Activated CD4-positive, CD25-positive, alpha-beta regulatory T cell treated with anti-CD3 and anti-CD28 coated beads, Interleukin-2, amount 50 U/mL, for 72 hours (primary cell): ENCODE measurements at places on chromosomes 1 and 21.

DNA sequence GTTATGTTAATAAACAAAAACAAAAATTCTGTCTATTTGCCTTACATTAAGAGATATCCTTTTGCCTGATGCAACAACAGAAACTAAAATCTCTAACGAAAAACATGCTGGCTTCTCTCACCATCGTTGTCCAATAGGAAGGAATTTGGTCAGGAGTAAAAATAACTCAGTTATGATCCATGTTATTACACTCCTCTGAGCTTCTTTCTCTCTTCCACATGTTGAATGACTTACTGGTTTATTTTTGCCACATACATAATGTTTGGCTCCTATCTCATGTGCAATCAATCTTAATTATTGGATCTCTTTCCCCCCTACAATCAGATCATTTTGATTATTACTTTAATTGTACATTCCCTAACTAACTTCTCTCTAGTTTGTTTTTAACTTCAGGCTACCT is 688.4 kb downstream of the USP25 start:
- DNase-seq: no peak

- DNase-seq: no peak
Measured at GRCh38 chr1:193700710-193701355, 514.4 kb upstream of the B3GALT2 start.

DNA sequence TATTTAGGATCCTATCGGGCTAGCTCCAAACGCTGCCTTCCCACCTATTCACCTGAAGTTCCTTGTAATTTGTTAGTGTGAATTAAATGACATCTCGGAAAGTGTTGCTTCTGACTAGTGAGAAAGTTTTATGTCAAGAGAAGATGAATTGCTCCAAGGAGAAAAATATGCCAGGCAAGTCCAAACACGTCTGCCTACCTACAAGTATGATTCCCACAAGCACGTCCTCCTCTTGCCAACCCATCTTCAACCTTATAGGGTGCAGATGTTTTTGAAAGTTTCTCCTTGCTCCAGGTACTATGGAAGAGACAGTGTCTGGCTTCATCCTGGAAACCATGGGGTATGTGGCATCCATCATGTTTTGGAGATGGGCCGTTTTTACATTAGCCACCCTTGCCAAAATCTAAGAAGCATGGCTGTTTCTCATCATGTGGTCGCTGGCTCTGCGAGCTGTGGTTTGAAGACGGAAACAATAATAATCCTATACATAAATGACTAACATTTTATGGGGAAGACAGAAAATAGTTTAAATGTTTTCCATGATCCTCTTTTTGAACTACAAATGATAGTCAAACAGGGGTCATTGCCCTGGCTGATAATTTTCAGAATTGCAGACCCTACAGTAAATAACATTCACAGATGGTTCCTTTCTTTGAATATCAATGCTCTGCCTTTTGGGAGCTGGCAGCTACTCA is 505.8 kb downstream of the SMYD3 start:
- DNase-seq: no peak

GRCh38 chr1:17539118-17539476 is 401 bp upstream of the ARHGEF10L start:
- DNase-seq: no peak

- DNase-seq: no peak
Measured at GRCh38 chr1:228072658-228073043, 9.9 kb upstream of the ARF1 start.

DNA sequence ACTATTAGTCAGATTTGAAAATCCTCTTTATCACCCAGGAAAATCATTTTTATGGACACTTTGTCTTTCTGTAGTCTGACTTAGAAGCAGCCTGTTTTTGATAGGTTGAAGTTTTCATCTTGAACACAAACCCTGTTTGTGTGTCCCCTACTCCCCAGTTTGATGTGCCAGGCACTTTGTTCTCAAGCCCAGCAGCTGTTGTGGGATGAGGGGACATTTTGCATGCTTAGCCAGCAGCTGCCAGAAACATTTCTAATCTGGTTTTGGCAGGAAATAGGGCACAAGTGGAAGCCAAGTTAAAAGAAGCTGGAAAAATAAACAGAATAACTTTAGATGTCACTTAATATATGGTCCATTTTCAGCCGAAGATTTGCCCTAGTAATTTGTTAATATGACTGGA is 29.9 kb downstream of the ACTN2 start:
- DNase-seq: no peak

GRCh38 chr1:74674278-74675048 is 871 bp upstream of the ERICH3 start:
- no peak for DNase-seq

DNA sequence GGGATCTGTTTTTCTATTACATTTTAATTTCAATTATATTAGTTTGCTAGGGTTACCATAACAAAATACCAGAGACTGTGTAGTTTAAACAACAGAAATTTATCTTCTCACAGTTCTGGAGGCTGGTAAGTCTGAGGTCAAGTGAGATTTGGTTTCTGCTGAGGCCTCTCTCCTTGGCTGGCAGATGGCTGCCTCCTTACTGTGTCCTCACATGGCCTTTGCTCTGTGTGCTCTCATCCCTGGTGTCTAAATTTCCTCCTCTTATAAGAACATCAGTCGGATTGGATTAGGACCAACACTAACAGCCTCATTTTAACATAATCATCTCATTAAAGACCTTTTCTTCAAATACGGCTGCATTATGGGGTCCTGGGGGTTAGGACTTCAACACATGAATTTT is 195.2 kb upstream of the CHODL start:
- DNase-seq: no peak

- DNase-seq: no peak
Measured at GRCh38 chr1:216224233-216224632, 199.0 kb downstream of the USH2A start.

DNA sequence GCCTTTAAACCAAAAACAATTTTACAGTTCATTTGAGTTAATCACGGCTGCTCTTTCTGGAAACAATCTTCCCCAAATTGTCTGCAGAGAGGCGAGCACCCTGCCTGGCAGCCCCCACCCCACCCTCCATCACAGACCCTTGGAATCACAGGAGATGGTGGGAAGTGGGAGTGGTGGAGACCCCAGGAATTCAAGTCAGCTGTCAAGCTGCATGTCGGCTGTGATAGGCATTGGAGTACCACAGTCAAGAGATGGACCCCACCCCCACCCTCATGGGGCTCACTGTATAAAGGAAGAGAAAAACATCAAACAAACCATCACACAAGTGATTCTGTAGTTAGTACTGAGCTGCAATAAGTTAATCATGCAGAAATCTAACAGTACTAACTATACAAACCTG is 360.4 kb downstream of the MATN1 start:
- DNase-seq: no peak

DNA sequence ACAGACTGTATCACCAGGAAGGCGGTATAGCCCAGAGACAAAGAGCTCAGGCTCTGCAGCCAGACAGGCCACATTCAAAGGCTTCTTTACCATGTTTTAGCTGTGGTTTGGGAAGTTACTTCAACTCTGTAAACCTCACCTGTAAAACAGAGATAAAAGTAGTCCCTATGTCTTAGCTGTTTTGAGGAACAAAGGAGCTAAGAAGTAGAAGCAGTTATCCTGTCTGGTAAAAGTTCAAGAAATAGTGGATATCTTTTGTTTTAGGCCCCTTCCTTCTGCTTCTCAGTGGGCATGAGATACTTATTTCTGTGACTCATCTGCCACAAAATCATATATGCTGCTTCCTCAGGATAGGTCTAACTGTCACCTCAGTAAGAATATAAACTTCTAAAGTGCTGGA is 6.5 kb downstream of the CD34 start:
- DNase-seq: no peak

- no peak for DNase-seq
Measured at GRCh38 chr1:152084853-152085252, 4.0 kb downstream of the TCHHL1 start.

DNA sequence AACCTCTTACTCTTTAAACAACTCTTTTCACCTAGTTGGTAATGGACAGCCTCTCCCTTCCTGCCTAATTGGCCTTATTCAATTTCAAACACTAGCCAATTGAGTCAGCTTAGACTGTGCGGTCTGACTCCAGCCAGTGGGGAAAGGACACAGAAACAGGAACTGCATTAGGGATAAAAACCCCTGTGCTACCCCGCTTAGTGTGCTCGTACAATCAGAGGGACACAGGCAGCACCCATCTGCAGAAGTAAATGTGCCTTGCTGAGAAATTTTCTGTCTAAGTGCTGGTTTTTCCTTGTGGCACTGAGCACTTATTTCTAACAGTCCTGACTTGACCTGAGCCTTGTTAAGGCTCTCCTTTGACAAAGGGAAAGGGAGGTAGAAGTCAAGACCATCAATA is 6.0 kb upstream of the CD2 start:
- no peak for DNase-seq

DNA sequence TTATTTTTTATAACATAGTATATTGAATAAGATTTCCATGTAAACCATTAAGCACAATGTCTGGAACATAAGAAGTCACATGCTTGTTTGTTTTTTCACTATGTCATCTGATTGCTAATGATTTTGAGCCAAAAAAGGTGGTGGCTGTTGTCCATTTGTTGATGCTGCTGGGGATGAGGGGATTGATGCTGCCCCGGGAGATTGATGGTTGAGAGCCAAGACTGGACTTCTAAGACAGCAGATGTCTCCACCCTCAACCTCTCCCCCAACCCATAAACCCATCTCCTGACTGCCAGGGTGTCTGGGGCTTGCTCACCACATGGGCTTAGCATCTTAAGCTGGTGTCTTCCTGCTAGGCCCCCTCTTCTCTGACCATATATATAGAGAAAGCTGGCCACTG is 35.8 kb upstream of the CD34 start:
- no peak for DNase-seq

GRCh38 chr1:31099293-31100032 is 33.9 kb upstream of the PUM1 start:
- DNase-seq: no peak

GRCh38 chr1:214476229-214476985 is 75.0 kb downstream of the PTPN14 start:
- DNase-seq: no peak

- DNase-seq: no peak
Measured at GRCh38 chr1:236389253-236389652, 4.8 kb upstream of the EDARADD start.

- DNase-seq: no peak
Measured at GRCh38 chr1:35558374-35559316, 1.0 kb downstream of the NCDN start.
